Left forelimb (tissue), 1 donor: ENCODE measurements at places on chromosomes 11 and 22.

GRCh38 chr11:71986131-71986530, 12.6 kb upstream of the IL18BP start:
- no peak for DNase-seq

GRCh38 chr11:122115524-122116379, at the start of gene BLID:
Gene BLID (minus strand): TSS chr11:122116215. CDS start chr11:122115922, 293 bp downstream.
- DNase-seq, result no peak

GRCh38 chr11:7573558-7574296, 59.9 kb downstream of the PPFIBP2 start:
- no peak for DNase-seq

DNA sequence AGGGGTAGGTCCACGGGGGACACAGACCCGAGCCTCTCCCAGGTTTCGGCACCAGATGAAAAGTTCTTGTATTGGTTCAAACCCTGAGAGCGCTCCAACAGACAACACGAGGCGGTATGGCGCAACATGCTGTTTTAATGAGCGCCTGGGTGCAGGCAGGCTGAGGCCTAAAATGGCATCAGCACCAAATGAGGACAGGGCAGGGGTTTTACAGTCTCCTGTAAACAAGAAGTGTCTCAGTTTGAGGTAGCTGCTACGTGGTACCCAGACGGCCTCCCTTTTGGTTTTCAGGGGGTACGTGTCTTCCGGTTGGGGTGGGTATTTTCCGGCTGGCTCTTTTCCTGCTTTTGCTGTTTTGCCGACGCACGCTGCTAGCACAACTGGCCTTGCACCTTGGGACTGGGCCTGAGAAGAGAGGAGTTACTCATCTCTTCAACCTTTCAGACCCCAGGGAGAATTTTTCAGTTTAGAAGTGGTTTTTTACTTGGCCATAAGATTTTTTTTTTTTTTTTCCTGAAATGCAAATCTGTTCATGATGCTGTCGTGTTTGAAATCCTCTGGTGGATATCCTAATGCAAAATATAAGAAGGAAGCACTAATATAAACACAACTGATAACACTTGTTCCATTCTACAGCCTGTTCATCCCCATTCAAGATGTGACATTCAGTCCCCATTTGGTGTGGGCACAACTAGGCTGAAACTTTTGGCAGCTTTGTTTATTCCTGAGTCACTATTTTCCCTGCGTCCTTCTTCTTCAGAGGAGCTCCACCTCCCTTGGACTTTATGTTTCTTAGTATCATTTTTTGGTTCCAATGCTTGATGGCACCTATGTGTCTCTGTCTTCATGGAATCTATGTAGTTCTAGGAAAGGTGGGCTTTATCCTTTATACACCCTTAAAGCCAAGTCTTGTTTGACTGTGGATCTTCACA, 6.5 kb downstream of the PPFIBP2 start:
- DNase-seq, result no peak

DNA sequence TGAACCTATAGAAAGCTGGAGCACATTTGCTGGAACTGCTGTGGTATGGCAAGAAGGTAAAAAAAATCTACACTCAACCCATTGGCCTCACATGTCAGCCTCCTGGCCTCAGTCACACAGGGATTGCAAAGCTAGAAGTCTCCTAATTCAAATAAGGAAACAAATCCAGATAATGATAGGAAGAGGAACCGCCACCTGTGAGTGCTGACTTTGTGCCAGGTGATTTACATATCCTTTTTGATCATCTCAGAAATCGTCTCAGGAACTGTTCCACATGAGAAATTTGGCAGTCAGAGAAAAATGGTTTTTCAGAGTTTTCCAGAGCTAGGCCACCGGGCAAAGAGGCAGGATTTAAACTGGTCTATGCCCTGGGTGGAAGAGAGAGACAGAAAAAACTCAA, 986 bp downstream of the NLRP10 start:
- DNase-seq, result no peak

- no peak for DNase-seq
Measured at GRCh38 chr11:132604431-132604830, 927.9 kb downstream of the OPCML start.

DNA sequence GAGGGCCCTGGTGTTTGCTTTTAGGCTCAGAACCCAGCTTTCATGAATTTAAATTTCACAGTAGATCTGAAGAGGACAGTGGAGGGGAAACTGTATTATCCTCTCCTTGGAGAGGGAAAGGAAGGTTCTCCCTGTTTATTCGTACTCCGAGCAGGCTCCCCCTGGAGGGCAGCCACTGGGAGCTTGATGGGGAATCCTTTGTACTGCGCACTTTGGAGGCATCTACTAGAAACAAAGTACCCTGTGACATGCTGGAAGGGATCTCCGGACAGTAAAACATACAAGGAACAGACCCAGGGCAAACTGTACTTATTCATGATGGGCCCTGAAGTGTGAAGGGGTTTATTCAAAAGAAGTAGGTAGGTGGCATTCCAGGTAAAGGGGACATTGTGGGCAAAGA, 27.2 kb downstream of the NAV2 start:
- DNase-seq, result no peak

DNA sequence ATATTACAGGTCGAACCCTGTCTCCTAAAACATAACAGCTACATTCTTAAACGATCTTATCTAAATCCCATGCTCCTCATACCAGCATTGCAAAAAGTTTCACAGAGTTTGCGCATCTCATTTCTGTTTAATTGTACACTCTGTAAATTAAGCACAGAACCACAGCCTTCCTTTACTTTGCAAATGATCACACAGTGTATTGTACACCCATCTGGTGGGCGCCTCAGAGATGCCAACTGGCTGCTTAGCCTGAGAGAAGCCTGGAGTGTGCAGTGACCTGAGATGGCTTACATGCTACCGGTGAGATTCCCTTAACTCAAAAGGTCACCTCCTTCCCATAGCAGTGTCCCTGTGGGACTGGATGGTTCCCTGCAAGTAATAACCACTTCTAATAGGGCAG, 1077.3 kb downstream of the OPCML start:
- DNase-seq, result no peak

GRCh38 chr11:29634244-29634643, 382.6 kb downstream of the KCNA4 start:
- DNase-seq, result no peak

GRCh38 chr11:28704801-28705200, 596.6 kb downstream of the METTL15 start:
- DNase-seq, result no peak

- no peak for DNase-seq
Measured at GRCh38 chr11:127119356-127119755, 118.8 kb upstream of the KIRREL3 start.

GRCh38 chr22:47056776-47057470, 294.5 kb downstream of the TBC1D22A start:
- DNase-seq, result no peak

GRCh38 chr22:42432818-42433217, 615 bp upstream of the NFAM1 start:
- no peak for DNase-seq
